ENCODE measurements at places on chromosomes 5 and 9. TPM values are rescaled to one million over a fixed set of nuclear protein-coding genes. Genes with fewer than 3 reads are reported as not detected.

DNA sequence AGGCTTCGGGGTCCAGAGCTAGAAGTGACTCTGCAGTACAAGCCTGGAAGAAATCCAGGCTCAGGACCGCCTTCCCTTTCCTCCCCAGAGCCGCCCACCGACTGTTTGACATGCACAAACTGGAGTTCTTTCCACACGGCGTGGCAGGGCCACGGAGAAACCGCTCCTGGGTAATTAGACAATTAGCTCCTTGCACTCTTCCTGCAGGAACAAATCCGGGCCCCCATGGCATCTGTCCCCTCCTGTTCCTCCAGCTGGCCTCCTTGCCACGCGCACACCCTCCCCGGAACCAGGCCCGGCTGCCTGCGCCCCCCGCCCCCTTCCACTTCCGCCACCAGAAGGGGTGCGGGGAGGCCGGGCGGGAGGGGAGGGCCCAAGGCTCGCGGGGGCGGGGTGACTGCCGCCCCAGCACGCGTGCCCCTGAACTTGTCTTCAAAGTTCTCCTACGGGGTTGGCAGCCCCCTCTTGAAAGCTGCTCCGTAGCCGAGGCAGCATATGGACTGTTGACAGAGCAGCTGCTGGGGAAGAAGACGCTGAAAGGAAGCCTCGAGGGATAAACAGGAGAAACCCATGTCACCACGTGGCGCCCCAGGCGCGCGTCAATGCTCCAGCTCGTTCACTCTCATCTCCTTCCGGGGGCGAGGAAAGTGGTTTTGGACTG, 74.3 kb downstream of the SEC61B start:
- DNase-seq: no peak

DIPK1B gene
- total RNA-seq: 4.5 TPM

TAF1L gene
- total RNA-seq: not detected

DNA sequence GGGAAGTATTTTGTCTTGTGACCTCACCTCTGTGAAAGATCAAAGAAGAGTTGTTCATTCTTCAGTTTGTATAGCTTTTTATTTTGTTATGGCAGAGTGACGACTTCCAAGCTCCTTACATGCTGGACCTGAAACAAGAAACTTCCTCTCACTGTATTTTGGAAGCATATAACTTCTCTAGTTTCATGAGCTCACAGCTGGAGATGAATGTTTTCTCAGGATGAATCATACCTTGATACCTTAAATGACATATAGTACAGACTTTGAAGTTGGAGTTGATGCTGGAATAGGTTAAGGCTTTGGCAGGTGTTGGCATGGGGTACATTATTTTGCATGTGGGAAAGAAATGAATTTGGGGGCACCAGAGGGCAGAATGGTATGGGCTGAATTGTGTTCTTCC, 112.5 kb downstream of the SLC25A46 start:
- DNase-seq: peak; percentile 17

Measured in HT1080 (cell line).